ENCODE measurements at places on chromosomes 2 and 18.

DNA sequence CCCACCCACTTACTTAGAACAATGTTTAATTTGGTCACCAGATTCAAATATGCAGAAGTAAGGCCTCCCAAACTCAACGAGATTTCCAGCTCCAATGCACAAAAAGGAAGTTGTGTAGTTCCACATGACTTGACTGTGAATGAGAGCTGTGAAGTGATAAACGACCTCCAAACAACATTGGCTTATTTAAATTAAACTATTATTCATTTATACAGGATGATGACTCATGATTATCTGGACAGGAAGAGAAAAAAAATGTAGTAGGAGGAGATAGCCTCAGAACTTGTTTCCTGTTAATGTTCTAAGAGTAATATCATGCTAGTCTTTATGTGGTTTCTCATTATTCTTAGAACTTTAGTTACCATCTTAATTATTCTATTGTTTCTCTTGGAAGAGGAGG is 237.3 kb downstream of the C1D start:
- no peak for DNase-seq

DNA sequence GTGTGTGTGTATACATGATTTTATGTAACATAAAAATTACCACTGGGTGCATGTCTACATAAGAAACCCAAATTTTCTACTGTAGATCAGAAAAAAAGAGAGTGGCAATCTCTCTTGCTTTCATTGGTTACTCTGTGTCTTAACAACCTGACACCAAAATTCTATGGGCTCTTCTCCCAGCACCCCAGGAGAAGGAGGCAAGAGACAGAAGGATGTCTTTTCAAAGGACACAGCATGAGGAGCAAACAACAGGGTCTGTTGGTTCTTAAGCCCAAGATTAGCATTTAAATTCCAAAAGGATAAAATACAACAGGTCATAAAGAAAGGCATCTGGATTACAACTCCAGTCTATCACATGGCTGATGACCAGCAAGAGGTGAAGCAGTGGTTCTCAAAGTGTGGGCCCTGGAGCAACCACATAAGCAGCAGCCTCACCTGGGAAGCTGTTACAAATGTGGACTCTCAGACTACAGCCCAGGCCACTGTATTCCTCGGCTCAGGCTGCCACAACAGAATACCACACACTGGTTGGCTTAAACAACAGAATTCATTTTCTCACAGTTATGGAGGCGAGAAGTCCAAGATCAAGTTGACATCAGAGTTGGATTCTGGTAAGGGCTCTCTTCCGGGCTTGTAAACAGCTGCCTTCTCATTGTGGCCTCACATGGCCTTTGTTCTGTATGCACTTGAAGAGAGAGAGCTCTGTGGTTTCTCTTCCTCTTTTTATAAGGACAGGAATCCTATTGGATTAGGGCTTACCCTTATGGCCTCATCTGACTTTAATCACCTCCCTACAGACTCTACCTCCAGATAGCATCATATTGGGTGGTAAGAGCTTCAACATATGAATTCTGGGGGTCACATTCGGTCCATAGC is 79.8 kb upstream of the RNF152 start:
- no peak for DNase-seq

DNA sequence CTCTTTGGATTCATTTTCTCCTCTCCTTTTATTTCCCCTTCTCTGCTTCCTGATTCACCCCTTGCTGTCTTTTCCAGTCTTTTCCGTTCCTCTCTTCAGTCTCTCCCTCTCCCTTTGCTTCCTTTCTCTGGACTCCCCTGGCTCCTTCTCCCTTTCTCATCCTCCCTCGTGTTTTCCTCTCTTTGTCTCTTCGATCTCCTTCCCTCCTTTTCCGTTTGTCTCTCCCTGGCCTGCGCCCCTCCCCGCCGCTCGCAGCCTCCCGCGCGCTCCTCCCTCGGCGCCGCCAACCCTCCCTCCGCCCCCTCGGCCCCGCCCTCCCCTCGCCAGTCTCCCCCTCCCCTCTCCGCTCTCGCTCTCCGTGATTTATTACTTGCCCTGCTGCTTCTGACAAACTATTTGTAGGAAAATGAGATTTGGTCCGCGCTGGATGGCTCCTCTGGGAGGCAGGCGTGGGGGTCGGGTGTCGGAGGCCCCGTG is 46.0 kb upstream of the PAX8 start:
- DNase-seq = no peak

DNA sequence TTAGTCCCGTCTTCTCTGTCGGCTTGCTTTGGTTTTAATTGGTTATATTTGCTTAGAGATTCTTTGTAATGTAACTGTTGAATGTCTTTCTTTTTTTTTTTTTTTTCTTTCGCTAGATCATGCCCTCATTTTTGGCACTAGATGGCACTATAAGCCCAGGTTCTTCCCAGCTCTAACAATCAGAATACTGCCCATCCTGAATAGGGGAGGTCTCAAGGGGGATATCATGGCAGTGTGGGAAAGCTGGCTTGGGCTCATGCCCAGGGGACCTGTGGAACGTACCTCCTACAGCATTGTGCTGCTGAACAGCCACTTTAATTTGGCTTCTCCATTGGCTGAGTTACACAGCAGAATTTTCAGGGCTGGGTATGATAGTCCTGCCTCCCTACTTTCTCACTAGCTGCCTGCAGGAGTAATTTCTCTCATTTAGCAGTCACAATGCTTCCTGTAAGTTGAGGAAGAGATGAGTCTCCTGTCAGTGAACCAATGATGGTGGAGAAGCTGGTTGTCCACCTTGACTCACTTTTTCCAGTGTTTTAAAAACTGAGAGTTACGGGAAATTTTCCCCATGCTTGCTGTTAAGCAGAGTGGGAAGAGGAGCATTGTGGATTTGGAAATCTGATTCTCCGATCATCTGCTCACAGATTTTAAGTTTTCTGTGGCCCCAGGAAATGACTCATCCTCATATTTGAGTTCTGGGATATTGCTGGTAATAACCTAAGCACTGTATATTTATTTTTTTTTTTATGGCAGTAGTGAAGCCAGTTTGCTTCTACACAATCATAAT is 47.2 kb downstream of the RAD51AP2 start:
- DNase-seq = no peak

DNA sequence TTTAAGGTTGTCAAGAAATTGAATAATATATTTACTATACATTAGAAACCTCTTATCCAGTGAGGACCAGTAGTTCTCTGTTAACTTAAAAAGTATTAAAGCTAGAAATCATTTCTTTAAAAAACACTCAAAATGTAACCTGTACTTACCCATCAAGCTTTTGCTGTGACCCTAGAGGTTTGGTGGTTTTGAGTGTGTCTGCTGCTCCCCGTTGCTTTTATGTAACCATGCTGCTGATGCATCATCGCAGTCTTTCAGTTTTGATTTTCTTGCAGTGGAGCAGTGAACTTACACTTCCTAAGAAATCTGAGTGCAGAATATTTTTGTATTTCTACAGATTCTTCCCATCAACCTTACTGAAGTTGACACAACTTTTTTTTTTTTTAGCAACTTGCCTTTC is 34.2 kb downstream of the MRPS9 start:
- DNase-seq = no peak
